ENCODE measurements at places on chromosomes 4 and X. TPM values are rescaled to one million over a fixed set of nuclear protein-coding genes. Genes with fewer than 3 reads are reported as not detected.
A peak's percentile ranks its signal among the peaks of the same experiment; 100 is the strongest.

The FAM47A gene
- total RNA-seq: not detected

The USP17L10 gene
- not detected for total RNA-seq

The VGLL1 gene
- total RNA-seq: not detected

DNA sequence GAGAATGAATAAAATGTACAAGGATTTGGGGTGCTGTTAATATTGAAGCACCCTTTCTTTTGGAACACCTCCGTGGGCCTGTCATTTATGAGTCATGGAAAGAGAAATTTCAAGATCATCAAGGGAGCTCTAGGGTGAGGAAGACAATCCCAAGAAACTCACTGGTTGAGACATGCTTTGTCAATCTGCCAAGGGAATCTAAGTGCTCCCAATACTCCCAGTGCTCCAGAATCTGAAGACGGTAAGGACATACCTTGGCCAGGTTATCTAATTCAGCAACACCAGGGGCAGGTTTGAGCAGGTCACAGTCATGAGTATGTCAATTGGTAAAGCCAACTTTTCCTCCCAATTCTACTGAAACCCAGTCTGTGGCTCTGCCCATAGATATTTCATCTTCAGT lies 556.4 kb upstream of the CPEB2 start:
- no peak for ATAC-seq

DNA sequence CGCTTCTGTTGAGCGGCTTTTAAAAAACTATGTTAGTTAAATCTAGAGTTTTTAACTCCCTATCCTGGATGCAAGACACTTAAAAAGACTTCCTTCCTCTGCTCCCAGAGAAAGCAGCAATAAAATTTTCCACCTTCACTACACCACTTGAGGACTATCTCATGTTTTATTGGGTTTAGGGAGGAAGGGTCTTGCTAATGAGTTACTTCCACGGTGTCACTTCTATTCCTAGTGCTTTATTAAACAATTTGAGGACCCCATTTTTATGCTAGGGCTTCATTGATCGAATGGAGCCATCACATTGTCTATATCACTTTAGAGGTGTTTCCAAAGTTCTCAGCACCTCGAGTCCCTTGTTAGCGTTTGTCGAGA lies 3.7 kb upstream of the STIM2 start:
- ATAC-seq: no peak

DNA sequence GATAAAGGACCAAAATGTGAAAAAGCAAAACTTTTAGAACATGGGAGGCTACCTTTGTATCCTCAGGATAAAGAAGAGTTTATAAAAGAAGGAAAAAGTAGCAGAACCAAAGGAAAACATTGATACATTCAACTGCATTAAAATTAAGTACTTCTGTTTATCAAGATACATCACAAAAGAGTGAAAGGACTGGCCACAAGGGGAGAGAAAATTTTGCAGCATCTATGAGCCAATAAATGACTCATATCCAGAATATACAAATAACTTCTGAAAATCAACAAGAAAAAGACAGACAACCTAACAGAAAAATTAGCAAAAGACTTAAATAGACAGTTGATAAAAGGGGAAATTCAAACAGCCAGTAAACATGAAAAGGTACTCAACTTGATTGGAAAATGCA lies 177.1 kb downstream of the RBMX2 start:
- no peak for ATAC-seq

DNA sequence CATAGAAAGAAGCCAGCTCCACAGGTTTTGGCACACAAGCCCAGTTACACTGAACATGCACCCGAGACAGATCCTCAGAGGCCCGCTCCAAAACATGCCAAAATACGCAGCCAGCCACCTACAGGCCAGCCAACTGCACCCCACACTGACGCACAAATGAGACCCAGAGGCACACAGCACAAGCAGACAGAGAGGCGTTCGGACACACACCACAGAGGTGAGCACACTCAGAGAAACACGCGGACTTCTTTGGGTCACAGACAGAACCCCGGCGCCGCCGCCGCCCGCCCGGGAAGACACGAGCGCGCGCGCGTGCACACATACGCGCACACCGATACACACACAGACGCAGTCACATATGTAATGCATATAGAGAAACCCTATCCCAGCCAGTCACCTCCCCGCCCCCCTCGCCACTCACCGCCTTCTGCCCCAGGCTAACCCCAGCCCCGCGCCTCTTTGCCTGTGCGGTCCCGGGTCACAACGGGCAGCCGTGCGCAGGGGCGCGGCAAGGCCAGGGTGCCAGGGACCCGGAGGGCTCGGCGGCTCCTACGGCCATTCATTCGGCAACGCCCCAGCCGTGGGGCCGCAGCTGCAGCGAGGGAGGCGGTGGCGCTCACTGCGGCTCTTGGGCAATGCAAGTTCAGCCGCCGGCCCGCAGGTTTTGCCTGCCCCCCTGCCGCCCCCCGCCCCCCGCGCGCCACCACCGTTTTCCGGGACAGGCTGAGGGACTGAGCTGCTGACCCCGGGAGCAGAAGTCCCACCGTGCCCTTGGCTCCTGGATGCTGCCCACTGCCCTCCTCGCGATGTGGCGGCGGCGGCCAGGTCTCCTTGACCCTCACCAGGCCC lies 553 bp downstream of the SEPTIN6 start:
- ATAC-seq: peak; percentile 56

GRCh38 chr4:184288451-184289178 lies 70.9 kb upstream of the ENPP6 start:
- ATAC-seq: peak; percentile 87

- ATAC-seq: no peak
Observed at GRCh38 chr4:1502976-1503375, 96.7 kb upstream of the NKX1-1 start.

DNA sequence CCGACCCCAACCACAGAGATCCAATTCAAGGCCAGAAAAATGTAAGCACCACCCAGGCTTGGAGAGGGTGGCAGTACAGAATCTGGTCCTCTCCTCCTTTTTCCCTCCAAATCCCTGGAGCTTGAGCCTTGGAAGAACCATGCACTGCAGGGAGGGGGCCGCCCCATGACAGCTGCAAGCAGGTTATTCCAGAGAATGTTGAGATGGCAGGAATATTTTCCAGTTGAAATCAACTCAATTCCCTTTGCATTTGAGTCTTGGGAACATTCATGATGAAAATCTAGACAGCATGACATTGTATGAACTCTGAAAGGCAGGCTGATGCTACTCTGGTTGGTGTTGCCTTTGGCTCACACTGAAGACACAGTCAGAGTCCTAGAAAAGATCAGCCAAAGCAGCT lies 386.6 kb upstream of the FGF16 start:
- ATAC-seq: no peak

- ATAC-seq: no peak
Observed at GRCh38 chrX:806586-806985, 176.0 kb downstream of the SHOX start.

Data from activated T-helper 17 cell treated with anti-CD3 and anti-CD28 coated beads, Interleukin-2, amount 50 U/mL, for 72 hours (primary cell).